ENCODE measurements at places on chromosomes 1 and 21. TPM values are rescaled to one million over a fixed set of nuclear protein-coding genes. Genes with fewer than 3 reads are reported as not detected.

CCDC185 gene
- polyA plus RNA-seq, result not detected

PCBP3 gene
- polyA plus RNA-seq, result 0.54 TPM

CRYAA gene
- not detected for polyA plus RNA-seq

METTL25B gene
- 3.2 TPM for polyA plus RNA-seq

AQP10 gene
- not detected for polyA plus RNA-seq

SHE gene
- polyA plus RNA-seq, result not detected

SMIM1 gene
- not detected for polyA plus RNA-seq

CYP4A22 gene
- polyA plus RNA-seq, result not detected

SPRR2E gene
- not detected for polyA plus RNA-seq

CHIA gene
- not detected for polyA plus RNA-seq

MEF2D gene
- polyA plus RNA-seq, result 2.1 TPM

LHX8 gene
- not detected for polyA plus RNA-seq

RAB42 gene
- polyA plus RNA-seq, result not detected

KRTAP24-1 gene
- not detected for polyA plus RNA-seq

DPYD gene
- polyA plus RNA-seq, result 1.5 TPM

ZNF669 gene
- polyA plus RNA-seq, result not detected

SLC22A15 gene
- 13.1 TPM for polyA plus RNA-seq

TNFRSF18 gene
- polyA plus RNA-seq, result not detected

LCA5L gene
- polyA plus RNA-seq, result 1.5 TPM

HCN3 gene
- 4.9 TPM for polyA plus RNA-seq

PKNOX1 gene
- 9.7 TPM for polyA plus RNA-seq

USH2A gene
- polyA plus RNA-seq, result 0.20 TPM

NEK2 gene
- polyA plus RNA-seq, result 2.3 TPM

SH2D1B gene
- polyA plus RNA-seq, result not detected

LEMD1 gene
- not detected for polyA plus RNA-seq

FCRL3 gene
- polyA plus RNA-seq, result not detected

VPS13D gene
- 10.6 TPM for polyA plus RNA-seq

Data from Purkinje cell (primary cell).